ENCODE measurements at places on chromosomes 6 and 20.

GRCh38 chr20:45318948-45319347 lies 10.8 kb upstream of the MATN4 start:
- DNase-seq = no peak

DNA sequence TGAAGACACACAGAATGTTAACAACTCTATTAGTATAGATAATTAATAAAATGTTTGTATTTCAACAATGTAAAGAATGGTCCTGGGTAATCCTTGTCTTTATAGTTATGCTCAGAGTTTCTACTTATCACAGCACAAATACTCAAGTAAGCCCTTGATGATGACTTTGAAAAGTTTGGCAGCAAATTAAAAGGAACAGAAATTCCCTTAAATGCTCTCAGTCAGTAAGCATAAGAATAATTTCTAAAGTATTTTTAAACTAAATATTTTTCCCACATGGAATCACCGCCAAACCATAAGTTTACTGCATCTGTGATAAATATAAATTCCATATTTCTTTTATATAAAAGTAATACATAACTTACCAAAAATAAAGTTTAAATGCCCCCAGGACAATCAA lies 96.1 kb downstream of the COL12A1 start:
- no peak for DNase-seq

DNA sequence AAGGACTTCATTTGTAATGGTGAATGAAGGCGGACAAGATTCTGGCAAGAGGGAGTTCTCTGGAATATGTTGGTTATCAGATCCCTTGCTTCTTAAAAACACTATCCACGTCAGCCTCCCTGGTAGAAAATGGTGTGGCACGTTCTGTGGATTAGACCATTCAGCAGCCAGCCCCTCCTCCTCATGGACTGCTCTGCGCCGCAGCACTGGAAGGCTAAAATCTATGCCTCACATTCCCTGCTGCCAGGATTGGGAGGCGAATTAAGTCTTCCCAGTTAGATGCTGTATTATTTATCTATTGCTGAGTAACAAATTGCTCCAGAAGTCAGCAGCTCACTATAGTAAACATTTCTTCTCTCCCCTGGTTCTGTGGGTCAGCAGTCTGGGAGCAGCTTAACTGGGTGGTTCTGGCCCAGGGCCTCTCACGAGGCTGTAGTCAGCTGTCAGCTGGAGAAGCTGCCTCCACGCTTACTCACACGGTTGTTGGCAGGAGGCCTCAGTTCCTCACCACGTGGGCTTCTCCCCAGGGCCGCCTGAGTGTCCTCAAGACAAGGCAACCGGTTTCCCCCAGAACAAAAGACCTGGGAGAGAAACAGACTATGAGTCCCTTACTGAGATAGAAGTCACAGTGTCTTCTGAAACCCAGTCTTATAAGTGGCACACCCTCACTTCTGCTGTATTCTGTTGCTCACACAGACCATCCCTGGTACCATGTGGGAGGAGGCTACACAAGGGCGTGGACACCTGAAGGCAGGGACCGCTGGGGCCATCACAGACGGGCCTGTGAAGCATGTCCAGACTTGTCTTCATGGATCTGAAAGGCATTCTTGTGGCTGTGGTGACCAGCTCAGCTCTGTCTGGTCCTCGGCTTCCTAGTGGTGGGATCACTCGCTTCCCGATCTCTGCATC lies 101.0 kb downstream of the NRN1 start:
- DNase-seq = peak; percentile 26

DNA sequence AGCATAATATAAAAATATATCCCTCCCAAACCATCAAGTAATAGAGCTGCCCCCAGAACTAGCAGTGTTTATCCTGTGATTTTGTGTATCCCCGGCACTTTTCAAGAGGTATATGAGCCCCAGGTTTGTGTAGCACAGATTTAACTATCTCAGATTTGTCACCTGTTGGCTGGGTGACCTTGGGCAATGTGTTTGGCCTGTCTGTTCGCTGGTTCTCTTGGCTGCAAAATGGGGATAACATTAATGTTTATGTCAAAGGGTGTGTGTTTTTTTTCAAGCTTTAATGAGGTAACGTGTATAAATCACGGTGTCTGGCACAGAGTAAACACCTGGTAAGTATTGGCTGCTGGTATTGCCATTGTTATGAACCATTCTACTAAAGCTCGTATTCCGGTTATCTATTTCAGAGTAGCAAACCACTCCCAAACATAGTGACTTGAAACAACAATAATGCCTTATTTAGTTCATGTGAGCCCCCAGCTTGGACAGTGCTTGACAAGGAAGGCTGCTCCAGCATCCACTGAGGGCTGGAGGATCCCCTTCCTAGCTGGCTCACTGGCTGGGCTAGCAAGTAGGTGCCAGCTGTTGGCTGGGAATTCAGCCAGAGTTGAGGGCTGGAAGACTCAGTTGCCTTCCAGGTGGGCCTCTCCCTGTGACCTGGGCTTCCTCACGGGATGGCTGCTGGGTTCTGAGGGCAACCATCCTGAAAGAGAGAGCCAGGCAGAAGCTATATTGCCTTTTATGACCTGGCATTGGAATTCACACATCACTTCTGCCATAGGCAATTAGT lies 36.2 kb downstream of the PDRG1 start:
- DNase-seq = no peak

- no peak for DNase-seq
These were observed 37.7 kb downstream of the KCNQ2 start for GRCh38 chr20:63434599-63435378.

DNA sequence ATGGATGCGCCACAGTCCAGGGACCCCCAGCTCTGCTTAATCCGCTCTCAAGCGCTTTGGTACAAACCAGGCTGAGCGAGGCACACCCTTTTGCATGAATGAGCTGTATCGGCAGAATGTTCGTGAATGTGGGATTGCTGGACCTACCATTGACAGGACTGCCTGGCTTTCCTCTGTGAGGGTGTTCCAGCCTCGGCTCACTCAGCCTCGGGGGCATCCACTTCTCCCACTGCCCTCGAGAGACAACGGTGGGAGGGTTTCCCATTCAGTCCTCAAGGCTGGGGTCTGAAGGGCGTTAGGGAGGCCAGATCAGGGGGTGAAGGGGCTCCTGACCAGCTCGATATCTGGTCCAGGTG lies 17.4 kb downstream of the MDFI start:
- DNase-seq = no peak

GRCh38 chr6:30748851-30749540 lies 4.6 kb upstream of the IER3 start:
- DNase-seq = no peak

DNA sequence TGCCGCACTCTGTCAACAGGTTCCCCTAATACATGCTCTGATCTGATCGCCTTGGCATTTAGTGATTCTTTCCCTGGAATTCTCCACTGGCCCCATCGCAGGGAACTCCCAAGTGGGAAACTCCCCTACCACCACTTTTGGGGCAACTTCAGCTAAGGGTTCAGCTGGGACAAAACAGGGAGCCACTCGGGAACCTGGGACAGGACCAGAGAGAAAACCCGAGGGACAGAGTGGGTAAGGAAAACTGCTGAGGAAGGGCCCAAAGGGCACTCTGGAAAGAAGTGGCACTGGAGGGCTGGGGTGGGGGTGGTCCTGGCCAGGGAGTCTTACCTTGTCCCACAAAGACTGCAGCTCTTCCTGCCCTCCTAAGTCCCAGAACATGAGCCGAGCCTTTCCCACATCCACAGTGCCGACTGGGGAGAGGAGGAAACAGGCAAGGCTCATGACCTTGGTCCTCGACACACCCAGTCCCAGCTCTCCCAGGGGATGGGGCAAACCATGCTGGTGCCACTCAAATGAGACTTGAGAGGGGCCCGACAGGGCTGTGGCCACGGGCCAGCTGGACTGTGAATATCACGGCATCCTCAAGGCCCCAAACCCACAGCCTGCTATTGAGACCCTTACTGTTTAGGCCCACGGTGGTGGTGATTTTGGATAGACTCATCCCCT lies 1.6 kb downstream of the ARFRP1 start:
- no peak for DNase-seq

GRCh38 chr6:47306887-47307286 lies 2.8 kb downstream of the TNFRSF21 start:
- no peak for DNase-seq

- no peak for DNase-seq
These were observed 35.1 kb downstream of the DSE start for GRCh38 chr6:116405652-116406356.

All from NCI-H446 treated with DMSO at 0.1 percent for 48 hours (cell line).